ENCODE measurements at places on chromosomes 5 and 9.

GRCh38 chr5:180523629-180524466, 29.7 kb downstream of the CNOT6 start:
- DNase-seq = no peak

DNA sequence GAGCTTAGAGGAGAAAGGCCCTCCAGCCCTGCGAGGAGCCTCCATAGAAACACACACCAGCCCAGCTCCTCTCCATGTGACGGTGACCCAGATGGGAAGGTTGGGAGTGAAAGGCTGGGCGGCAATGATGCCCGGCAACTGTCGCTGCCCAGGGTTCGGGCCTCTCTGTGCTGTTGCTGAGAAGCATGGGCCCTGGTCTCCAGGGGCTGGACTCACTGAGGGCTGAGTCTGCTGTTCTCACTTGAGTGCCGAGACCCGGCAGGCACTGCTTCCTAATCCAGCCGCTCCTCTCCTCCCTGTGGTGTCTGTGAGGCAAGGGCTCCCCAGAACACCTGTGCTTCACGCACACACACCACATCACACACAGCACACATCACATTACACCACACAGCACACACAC, 493.6 kb downstream of the GADD45G start:
- no peak for DNase-seq

DNA sequence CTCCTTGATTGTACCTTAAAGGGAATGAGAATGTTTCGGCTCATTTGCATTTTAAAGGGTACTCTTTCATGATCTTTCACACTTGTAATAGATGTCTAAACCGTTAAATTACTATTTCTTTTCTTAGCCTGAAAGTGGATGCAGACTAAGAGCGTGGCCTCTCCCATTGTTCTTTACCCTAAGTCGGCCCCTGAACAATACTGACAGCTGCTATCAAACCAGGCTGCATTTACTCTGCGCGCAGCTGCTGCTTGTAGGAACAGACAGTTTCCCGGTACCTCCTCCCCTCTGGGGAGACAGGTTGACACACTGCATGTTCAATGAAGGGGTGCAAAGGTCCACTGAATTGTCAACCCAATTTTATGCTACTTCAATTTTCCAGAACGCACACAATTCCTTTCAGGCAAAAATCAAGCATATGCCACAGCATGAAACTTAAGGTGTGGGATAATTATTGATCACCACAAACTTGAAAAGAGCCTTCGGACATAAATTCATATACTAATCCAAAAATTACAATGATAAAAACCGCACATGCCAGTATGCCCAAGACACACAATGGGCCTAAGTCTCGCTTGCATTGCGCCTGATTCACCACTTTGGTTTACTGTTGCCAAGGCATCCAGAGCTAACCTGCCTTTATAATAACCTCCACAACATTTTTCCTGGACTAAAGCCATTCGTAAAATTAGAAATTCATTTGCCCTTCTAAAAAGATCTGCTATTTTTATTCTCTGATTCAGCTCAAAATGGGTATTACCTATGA, 39.7 kb downstream of the TLE1 start:
- DNase-seq = no peak

DNA sequence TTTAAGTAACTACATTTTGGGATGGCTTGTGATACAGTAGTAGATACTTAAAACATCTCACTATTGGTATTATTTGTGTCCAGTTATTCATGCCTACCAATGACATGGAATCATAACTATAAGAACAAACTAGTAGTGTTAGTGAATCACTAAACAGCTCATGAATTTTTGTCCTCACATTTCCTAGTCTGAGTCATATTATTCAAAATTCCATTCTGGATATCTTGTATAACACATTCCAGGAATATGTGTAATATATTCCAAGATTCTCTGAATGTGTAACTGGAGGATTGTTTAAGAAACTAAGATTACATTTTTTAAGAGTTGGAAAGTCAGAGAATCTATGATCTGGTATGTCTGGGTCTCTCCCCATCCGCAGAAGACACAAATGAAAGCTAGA, 565.3 kb upstream of the ZNF608 start:
- DNase-seq = peak; percentile 95

GRCh38 chr5:36089989-36090388, 23.3 kb upstream of the UGT3A2 start:
- peak; percentile 55 for DNase-seq

GRCh38 chr5:172617817-172618216, 23.2 kb upstream of the NEURL1B start:
- no peak for DNase-seq

GRCh38 chr9:21415493-21416267, 6.8 kb downstream of the IFNA8 start:
- peak; percentile 83 for DNase-seq

- no peak for DNase-seq
Measured at GRCh38 chr9:19947996-19948395, 159.2 kb upstream of the SLC24A2 start.

DNA sequence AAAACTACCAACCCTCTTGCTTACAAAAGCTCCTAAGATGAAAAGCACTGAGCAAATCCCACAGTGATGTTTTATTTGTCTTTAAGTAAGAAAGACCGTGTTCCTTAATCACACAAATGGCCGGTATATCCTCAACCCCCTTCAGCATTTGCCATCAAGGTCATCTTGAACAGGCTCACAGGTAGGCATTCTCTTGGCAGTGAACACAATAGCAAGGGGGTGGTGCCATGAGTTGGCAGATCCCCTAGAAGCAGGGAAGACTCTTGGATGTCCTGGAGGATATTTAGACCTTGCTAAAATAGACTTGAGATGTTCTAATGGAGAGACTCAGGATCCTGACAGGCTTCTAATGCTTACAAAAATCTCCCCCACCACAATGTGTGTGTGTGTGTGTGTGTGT, 323.0 kb downstream of the SPOCK1 start:
- DNase-seq = no peak

GRCh38 chr9:100598641-100599145, 20.8 kb downstream of the CAVIN4 start:
- DNase-seq = peak; percentile 91

DNA sequence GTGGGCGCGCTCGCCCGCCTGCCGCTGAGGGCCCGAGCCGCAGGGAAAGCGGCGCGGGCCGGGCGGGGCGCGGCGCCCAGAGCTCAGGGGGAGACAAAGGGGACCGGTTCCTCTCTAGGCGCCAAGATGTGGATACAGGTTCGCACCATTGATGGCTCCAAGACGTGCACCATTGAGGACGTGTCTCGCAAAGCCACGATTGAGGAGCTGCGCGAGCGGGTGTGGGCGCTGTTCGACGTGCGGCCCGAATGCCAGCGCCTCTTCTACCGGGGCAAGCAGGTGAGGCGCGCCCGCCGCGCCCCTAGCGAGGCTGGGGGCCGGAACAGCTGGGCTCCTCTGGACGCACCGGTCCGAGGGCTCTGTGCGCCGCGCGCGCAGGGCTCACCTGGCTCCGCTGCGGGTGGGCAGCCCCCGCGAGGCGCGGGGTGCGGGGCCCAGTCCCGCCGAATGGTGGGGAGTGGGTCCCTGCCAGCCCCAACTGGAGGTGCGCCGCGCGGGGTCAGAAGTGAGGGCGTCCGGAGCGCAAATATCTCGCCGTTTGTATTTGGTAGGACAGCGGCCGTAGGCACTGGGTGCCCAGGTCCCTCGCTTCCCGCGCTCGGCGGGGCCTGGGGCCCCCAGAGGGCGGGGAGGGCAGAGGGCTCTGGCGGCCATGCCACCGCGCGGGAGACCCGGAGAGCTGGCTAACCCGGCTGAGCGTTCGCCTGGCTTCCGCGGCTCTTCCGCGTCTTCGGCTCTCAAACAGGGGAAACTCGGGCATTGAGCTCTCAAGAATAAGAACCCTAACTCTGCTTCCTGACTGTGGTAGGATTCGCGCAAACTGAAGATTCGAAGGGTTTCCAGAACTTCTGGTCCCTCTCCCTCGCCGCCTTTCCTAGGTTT, 607 bp downstream of the UHRF2 start:
- DNase-seq = peak; percentile 26

DNA sequence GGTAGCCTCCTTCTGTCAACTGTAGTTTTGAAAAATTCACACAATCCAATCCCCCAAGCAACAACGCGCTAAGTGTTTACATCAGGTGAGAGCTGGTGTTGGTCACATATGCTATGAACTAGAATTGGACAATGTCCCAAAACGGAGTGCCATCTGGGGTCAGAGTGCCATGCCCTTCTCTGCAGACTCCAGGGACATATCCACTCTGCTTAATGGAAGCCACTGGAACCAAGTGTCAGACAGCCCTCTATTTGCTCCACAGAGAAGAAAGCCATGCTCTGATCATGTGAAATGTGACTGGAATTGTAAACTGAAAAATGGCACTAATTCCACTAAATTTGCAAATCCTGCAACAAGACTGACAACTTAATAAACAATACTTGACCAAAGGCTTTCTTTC, 12.2 kb downstream of the ABCA1 start:
- no peak for DNase-seq

- DNase-seq = no peak
Measured at GRCh38 chr9:125435776-125436612, 174.4 kb downstream of the GAPVD1 start.

- DNase-seq = no peak
Measured at GRCh38 chr9:124322618-124323432, 65.1 kb downstream of the NEK6 start.

- DNase-seq = no peak
Measured at GRCh38 chr5:57258052-57258451, 84.2 kb downstream of the GPBP1 start.

DNA sequence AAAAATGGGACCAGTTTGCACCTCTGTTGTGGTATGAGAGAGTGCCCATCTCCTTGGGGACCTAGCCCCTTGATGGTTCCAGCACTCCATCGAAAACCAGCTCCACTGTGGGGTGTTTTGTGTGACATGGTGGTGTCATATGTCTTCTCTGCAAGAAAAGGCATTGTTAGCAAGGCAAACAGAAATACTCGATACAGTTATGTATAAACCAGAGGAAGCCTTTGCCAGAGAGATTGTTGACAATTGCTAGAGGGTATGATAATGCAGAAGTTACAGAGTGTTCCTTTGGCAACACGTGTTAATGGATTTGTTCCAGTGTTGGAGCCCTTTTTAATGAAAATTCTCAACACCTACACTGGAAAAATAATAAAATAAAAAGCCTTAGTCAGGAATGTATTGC, 270.4 kb upstream of the DMRT1 start:
- DNase-seq = peak; percentile 23

DNA sequence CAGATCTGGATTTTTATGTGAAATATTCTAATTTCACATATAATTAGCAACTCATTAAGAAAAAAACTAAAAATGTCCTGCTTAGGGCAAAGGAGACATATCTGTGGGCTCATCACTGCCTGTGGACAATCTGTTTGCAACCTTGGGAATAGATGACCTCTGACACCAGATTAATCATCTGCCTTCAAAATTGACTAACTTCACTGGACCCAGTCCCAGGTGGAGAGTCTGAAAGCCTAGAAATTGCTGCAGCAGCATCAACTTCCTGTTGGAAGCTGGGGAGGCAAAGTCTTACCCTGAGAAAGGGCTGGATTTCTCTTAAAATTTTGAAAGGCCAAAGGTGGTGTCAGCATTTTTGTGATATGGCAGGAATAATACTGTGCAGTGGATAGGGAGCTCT, 76.3 kb upstream of the TNC start:
- peak; percentile 41 for DNase-seq

DNA sequence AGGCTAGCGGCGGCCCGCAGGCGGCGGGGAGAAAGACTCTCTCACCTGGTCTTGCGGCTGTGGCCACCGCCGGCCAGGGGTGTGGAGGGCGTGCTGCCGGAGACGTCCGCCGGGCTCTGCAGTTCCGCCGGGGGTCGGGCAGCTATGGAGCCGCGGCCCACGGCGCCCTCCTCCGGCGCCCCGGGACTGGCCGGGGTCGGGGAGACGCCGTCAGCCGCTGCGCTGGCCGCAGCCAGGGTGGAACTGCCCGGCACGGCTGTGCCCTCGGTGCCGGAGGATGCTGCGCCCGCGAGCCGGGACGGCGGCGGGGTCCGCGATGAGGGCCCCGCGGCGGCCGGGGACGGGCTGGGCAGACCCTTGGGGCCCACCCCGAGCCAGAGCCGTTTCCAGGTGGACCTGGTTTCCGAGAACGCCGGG, 253 bp downstream of the SLC12A2 start:
- DNase-seq = no peak

- DNase-seq = no peak
Measured at GRCh38 chr9:136143215-136144001, 24.7 kb upstream of the TMEM250 start.

GRCh38 chr5:145925353-145925752, 11.0 kb upstream of the SH3RF2 start:
- peak; percentile 92 for DNase-seq

DNA sequence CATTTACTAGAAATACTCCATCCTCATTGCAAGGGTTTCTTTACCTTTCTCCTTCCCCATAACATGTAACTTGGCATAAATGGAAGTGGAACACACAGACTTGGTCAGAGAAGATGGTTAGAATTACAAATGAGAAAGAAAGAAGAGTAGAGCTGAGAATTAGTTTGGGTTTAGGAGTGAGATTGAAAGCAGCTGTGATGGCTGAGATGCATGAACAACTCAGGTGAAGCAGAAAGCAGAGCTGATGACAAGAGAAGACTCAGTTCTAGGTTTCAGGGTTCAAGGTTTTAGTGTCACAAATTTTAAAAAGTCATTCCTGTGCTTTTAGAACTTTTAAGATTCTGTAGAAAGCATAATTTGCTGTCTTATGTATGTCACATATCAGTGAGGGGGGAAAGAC, 54.0 kb downstream of the TMEM161B start:
- no peak for DNase-seq

- no peak for DNase-seq
Measured at GRCh38 chr5:181042036-181042713, 2.1 kb downstream of the BTNL9 start.

GRCh38 chr9:137301081-137301947, 757 bp downstream of the NRARP start:
- peak; percentile 50 for DNase-seq

GRCh38 chr9:121283080-121283398, 15.1 kb downstream of the GSN start:
- no peak for DNase-seq

DNA sequence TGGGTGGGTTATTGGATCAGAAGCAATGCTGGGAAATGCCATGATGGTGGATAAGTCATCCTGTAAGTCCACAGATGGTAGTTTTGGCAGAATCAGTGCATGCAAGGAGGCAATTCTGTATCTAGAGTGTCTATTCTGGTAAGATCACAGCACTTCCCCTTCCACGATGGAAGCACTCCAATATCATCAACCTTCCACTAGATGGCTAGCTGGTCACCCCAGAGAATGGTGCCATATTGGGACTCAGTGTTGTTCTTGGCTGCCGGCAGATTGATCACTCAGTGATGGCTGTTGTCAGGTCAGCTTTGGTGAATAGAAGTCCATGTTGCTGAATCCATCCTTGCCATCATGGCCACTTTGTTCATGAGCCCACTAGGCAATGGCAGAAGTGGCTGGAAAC, 553.5 kb downstream of the CSNK1G3 start:
- no peak for DNase-seq

DNA sequence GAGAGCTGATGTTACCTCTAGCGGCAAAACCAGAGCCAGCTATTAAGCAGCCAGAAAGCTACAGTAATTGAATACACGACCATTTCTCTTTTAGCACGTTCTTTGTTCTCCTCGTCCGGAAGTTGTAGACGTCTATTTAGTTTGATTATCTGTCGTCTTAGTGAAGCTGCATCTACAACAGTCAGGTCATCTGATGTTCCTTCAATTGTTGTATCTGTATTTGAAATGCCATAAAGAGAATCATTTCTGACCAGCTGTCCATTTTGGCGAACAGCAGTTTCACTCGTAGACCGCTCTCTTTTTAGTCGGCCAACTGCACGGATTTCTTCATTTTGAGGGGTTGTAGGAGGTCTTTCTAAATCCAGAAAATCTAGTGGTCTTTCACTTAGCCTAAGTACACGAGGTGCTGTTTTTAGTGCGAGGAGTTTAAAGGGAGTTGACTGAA, 12.6 kb downstream of the PDE6A start:
- no peak for DNase-seq
